ENCODE measurements at places on chromosomes 12 and 14.

- no peak for DNase-seq
Measured at GRCh38 chr14:93533842-93534241, 103.1 kb downstream of the UNC79 start.

DNA sequence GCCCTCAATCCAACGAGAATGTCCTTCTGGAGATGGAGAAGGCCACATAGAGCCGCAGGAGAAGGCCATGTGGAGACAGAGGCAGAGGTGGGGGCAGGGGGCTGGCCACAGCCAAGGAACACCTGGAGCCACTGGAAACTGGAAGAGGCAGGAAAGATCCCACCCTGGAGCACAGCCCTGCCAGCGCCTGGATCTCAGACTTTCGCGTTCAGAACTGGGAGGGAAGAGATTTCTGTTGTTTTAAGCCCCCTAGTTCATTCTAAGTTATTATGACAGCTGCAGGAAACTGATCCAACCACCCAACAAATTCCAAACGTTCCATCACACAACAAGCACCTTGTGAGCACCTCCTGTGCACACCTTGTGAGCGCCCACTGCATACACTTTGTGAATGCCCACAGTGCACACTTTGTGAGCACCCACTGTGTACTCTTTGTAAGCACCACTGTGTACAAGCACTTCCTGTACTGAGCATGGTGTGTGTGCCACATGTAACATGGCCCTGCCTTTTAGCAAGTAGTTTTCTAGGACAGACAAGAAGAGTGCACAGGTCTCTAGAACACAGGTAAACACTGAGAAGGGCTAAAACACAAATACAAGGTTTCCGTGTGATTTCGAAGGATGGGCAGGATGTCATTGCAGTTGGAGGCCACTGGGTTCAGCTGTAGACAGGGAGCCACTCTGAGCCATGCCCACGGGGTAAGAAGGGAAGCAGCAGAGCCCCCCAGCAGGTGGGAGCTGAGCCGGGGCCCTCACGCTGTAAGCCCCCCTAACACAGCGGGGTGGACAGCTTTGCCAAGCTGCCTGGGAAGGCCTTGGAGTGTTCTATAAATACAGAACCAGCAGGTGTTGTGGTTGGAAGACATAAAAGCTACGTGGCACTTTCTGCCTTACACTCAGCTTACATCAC lies 15.4 kb downstream of the RIMBP2 start:
- DNase-seq, result no peak

GRCh38 chr12:77894556-77894955 lies 63.9 kb downstream of the NAV3 start:
- no peak for DNase-seq

DNA sequence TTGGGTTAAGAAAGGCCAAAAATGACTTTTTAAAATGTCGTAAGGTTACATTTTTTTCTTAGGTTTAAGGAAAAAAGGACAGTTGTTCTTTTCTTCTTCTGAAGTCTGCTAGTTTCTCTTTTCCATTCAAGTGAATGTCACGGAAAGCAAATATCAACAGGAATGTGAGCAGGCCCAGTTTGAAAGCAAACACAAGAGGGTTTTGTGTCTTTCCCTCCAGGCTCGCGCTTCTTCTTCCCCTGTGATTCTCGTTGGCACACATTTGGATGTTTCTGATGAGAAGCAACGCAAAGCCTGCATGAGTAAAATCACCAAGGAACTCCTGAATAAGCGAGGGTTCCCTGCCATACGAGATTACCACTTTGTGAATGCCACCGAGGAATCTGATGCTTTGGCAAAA lies 85.4 kb downstream of the LRRK2 start:
- no peak for DNase-seq

- DNase-seq, result no peak
Measured at GRCh38 chr12:116353958-116354357, 76.5 kb upstream of the MED13L start.

DNA sequence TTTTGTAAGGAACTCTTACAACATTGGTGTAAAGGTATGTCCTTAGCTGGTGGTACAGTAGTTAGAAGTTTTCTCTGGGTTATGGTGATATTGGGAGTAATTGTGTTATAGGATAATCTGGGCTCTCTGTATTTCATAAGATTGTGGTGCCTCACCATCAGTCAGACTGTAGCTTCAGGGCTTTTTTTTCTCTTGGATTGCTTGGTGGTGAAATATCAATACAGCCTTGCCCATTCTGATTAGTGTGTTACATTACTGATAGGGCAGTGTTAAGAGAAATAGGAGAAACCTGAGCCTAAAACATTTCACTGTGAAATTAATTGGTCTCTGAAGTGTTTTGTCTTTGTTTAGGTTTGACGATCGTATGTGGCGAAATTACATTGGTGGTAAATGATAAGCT lies 71.0 kb downstream of the RCOR1 start:
- DNase-seq, result no peak

DNA sequence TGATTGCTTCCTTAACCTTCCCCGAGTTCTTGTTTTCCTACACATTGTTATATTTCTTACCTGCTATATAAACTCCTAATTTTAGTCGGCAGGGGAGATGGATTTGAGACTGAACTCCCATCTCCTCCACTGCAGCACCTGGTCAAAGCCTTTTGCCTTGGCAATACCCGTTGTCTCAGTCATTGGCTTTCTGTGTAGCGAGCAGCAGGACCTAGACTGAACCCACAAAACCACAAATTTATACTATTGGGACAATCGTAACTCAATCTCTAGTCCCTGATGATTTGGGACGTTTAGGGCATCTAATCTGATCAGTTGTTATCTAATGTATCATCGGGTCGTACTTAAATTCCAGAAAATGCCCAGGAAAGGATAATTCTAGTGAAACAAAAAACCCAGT lies 37.8 kb upstream of the BAZ1A start:
- DNase-seq, result no peak

DNA sequence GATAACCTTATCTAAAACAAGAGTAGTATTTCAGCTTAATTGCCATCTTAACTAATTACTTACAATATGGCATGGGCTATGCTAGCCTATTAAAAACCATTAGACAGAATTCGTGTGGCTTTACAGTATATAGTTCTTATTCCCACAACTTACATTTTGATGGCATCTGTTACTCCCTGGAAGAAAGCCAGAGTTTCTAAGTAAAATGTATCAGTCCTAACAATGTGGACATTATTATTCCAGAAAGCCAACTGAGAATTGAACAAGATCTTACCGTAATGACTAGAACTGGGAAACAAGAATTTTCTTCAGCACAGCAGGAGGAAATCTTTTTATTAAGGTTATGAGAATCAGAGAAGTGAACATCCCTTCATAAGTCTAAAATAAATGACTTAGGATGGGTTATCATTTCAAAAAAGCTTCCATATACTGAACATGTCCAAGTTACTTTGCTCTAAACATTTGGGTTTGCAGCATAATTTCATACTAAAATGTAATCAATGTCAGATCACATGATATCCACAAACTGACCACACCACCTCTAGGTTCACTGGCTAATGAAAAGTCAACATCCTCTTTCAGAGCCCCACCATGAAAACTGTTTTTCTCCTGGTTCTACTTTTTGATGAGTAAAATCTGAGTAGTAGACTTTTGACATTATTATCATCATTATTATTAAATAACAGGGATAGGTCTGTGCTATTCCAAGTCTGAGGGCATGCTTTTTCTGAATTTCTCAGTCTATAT lies 179.7 kb downstream of the SSPN start:
- DNase-seq, result no peak

- peak; percentile 82 for DNase-seq
Measured at GRCh38 chr12:56206452-56207166, 15.1 kb downstream of the RNF41 start.

GRCh38 chr12:11884706-11885105 lies 186.0 kb upstream of the BCL2L14 start:
- no peak for DNase-seq

DNA sequence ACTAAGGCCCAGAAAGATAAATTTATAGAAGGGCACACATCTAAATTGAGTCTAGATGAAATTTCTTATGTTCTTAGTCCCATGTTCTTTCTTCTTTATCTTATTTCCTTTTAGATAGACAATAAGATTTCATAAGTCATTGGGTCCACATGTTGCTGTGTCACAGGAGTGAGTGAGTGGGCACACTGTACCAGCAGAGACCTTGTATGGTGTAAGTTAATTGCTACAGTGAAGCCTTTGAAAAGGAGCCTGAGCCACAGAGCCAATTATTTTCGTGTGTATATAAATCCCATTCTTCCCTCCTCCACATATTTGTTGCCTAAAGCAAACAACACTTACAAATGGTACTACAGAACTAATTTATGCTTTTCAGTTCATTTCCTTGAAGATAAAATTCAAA lies 79.1 kb downstream of the GRIP1 start:
- no peak for DNase-seq

- DNase-seq, result peak; percentile 10
Measured at GRCh38 chr12:103205906-103206305, 248.4 kb downstream of the ASCL1 start.

DNA sequence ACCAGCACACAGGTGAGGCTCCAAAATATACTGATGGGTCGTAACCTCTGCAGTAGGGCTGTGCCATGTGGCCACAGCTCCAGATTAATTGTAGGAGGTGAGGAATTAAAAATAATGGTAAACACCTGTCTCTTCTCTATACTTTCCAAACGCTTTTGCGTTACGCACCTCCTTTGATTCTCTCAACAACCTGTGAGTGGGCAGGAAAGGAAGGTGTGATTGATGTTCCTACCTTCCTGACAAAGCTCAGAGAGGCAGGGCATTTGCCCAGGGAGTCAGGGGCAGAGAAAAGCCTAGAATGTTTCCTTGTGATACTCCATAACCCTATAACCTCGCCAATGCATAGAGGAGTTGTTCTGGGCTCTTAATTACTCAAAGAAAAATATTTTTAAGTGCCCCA lies 124.9 kb downstream of the PRMT8 start:
- no peak for DNase-seq

GRCh38 chr14:63205044-63205575 lies 867 bp downstream of the RHOJ start:
- DNase-seq, result no peak

- peak; percentile 9 for DNase-seq
Measured at GRCh38 chr12:107122452-107122958, 29.2 kb upstream of the CRY1 start.

DNA sequence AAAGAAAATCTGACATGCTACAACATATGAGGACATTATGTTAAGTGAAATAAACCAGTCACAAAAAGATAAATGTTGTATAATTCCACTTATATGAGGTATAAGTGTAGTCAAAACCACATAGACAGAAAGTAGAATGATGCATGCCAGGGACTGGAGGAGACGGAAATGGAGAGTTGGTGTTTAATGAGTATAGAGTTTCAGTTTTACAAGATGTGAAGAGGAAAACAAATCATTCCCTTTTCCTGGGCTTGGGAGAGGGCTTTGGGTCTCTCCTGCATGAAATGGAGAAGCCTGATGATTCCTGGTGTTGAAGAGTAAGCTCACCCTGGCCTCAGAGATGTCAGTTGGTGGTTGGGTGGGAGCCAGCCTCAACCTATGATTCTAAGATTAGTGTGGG lies 158.4 kb upstream of the PLXNC1 start:
- DNase-seq, result no peak

GRCh38 chr14:92687681-92688433 lies 60.6 kb downstream of the LGMN start:
- DNase-seq, result peak; percentile 63

DNA sequence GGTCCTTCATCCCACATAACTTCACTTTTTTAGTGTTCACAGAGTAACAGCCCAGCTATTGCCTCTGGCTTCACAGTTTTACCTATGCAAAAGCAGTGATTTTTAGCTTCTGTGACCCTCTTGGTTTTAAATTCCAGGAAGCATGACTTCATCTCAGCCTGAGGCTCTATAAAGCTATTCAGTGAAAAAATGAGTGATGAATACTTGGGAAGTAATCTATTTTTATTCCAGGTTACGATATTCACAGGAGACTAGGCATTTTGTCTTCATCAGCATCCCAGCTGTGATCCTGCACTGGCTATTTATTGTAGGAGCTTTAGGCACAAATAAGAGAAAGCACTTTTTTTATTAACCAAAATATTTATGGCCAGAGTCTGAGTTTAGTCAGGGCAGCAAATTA lies 164.8 kb downstream of the SNAPC1 start:
- no peak for DNase-seq

DNA sequence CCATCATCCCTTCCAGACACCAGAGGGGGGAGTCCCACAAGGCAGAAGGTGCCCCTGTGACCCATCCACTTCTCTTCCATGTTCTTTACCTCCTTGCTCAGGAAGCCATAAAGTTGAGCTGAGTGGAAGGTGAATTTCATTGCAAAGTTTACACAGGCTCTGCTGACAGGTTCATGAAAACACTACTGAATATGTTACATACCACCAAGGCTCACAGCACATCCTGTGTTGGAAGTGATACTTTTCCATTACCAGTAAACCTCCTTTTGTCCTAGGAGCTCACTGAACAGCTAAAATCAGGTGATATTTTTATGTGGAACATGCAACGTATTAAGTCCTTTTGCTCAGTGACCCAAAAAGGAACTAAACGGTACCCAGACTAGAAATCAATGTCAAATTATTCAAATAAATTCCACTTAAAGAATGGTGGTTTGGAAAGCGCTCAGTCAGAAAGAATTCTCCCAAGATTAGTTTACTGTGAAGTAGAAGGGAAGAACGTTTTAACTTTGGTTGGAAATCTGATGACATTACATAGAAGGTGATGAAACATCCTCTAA lies 196.2 kb upstream of the NUDT4 start:
- DNase-seq, result no peak

DNA sequence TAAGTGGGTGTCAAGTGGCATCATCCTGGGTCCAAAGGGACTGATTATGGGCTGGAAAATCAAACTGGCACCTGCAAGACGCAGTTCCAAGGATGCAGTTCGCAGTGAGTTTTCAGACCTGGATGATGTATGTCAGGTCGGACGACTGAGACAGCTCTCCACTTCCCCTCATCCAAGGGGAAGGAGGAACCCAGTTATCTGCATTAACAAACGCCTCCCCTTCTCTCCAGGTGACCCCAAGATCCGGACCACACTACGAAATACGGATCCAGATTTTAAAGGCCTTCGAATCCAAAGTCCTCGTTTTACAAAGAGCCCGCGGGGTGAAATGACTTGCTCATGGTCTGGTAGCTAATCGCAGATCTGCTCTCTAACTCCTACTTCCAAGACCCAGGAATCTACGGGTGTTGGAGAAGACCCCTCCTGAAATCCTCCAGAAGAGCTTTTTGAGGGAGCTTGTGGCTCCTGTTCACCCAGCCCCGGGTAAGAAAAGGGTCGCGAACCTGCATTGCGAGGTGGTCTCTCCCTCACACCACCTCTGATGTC lies 460 bp upstream of the SYNE2 start:
- no peak for DNase-seq
